ENCODE measurements at places on chromosomes 3 and 15. TPM values are rescaled to one million over a fixed set of nuclear protein-coding genes. Genes with fewer than 3 reads are reported as not detected.

DNA sequence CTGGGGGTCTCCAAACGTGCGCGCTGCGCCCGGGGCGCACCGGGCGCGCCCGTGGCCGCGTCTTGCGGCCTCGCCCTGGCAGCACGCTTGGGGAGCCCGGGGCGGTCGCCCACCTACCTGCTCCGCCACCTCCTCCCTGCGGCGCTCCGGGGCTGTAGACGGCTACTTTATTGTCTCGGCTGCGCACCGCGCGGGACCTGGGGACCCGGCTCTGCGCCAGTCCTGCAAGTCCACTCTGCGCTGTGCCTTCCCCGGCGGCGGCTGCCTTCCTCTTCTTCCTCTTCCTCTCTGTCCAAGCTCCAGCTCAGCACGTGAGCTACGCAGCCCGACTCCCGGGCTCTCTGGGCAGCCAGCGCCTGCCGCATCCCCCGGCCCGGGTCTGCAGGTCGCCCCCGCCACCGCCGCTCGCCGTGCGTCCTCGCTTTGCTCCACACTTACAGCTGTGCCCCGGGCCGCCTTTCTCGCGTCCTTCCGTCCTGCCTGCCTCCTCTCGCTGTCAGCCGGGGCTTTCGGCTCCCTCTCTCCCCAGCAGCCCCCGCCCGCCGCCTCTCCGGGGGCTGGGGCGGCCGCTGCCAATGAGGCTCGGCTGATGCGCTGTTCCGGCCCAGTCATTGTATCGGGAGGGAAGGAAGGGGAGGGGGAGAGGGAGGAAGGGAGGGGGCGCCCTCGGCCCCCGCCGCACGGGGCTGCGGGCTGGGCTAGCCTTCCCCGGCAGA lies 156.4 kb upstream of the FRMD4B start:
- DNase-seq, result peak; percentile 55

GRCh38 chr3:197674741-197675562 lies 61.8 kb downstream of the RUBCN start:
- DNase-seq, result no peak

DNA sequence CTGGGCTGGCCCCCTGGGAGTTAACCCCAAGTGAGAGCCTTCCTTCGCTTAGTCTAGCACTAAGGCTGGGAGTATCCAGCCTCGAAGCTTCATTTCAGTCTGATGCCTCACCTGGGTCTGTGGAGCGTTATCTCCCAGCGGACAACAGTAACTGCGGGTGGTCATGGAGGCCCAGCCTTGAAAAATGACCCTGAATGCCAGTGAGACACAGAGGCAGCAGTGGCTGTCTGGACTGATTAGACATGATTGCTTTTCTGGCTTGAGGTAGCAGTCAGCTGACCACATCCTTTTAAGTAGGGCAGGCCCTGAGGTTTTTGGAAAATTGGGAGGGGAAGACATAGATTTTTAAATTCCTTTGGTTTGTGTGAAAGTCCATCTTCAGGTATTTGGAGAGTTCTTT lies 28.2 kb upstream of the TRIM59 start:
- no peak for DNase-seq

GRCh38 chr15:97998307-97999071 lies 38.0 kb downstream of the ARRDC4 start:
- DNase-seq, result peak; percentile 11

- DNase-seq, result no peak
Observed at GRCh38 chr3:113897373-113897777, 50.4 kb upstream of the ZDHHC23 start.

DNA sequence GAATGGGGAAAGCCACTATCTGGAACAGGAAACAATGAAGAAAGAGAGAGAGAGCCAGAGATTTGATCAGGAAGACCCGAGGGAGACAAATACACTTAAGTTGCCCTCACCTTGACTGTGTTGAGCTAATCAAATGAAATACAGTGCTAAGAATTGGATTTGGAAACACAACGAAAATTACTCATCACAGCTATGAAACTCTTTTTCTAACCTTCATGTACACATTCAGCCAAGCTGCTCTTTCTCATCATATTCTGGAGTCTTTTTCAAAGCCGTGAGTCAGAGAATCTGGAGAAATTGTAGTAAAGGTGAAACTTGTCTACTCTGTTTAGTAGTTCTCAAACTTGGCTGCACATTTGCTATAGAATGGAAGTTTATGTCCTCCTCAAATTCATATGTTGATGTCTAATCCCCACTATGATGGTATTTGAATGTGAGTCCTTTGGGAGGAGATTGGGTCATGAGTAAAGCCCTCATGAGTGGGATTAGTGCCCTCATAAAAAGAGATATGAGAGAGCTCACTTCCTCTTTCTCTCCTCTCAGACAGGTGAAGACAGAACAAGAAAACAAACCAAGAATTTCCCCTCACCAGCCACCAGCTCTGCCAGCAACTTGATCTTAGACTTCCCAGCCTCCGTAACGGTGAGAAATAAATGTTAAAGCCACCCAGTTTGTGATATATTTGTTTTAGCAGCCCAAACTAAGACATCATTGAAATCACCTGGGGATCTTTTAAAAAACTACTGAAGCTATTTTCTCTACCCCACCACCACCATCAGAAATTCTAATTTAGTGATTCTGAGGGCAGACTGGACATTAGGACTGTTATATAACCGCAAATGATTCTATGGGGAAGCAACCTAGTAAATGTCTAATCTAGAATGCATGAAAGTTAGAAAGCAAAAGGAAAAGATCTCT lies 143.6 kb upstream of the GRM7 start:
- no peak for DNase-seq

- no peak for DNase-seq
Observed at GRCh38 chr3:4138786-4139431, 164.3 kb upstream of the SETMAR start.

DNA sequence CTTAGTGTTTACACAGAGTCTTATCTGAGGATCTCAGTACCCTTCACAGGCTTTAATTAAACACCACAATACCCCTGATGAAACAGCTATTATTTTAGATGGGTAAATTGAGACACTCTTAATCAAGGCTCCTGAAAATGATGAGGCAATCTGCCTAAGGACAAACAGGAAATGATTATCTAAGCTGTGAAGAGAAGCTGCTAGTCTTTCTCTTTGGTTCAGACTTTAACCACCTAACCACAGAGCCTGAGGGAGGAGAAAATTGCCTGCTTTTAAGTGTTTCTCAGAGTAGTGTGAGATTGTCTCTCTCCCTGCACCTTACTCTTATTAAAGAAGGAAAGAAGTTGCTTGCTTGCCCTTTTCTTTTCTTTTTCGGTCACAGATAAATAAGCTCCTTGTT lies 364.3 kb upstream of the ADAMTS9 start:
- DNase-seq, result peak; percentile 7

- DNase-seq, result no peak
Observed at GRCh38 chr15:67006083-67007065, 59.0 kb upstream of the SMAD3 start.

DNA sequence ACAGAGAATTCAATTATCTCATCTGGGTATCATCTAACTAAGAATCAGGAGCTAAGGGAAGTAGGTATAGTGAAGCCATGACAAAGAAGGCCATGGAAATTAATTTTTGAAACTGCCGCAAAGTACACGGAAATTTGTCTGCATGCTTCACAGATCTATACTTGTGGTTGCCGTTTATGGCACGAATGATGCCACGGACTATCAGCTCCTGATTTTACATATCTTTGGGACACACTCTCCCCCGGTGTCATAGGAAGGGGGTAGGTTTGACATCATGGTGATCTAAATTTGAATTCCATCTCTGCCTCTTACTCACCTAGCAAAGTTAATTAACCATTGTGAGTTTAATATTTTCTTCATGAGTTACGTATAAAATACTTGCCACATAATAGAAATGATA lies 14.0 kb downstream of the ARPP21 start:
- DNase-seq, result no peak

Gene SUSD5
- 18.2 TPM for total RNA-seq

Gene PLA2G4F
- total RNA-seq, result not detected

Gene RBMS3
- 9.9 TPM for total RNA-seq

DNA sequence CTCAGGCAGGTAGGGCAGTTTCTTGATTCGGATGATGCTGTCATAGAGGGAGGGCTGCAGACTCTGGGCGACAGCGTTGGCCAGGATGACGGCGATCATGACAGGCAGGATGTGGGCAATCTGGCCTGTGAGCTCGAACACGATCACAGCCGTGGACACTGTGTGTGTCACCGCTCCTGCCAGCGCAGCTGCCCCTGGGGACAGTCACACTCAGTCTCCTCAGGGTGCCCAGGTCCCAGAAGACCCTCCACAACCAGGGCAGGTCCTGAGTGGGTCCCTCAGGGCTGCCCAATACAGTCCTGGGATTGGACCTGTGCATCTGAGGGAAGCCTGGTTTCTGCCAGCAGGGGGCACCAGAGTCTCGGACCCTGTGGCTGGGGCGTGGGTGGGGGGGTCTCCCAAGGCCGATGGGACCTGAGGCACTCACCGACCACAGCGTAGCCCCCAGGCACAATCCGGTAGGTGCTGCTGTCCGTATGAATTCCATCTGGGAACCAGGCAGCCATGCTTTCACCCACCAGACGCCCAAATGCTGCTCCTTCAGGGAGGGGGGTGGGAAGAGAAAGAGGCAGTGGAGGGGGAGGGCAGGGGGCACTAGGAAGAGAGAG lies 7.2 kb downstream of the CLCN2 start:
- DNase-seq, result peak; percentile 61

Gene AP2M1
- total RNA-seq, result 907 TPM

Gene SLMAP
- 48.0 TPM for total RNA-seq

DNA sequence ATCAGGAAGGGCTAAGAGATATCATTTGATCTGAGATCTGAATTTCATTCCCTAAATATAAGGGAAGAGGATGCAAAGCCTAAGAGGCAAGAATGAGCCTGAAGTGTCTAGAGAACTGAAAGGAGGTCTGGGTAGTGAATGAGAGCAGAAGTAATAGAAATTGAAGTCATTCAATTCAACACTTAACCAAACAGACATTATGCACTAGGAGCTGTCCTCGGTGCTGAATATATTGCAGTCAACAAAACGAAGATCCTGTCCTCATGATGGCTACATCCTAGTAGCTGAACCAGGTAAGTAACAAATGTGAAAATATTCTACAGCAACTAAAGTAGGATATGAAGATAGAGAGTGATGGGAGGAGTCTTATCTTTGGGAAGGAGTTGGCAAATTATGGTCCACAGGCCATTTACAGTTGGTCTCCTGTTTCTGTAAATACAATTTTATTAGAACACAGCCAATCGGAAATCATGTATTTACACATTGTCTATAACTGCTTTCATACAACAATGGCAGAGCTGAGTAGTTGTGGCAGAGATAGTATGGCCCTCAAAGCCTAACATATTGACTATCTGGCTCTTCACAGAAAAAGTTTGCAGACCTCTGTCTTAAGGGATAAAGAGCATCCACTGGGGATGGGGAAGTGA lies 192.9 kb upstream of the CADPS start:
- peak; percentile 40 for DNase-seq

- no peak for DNase-seq
Observed at GRCh38 chr3:25567388-25567787, 97.3 kb downstream of the TOP2B start.

Gene A4GNT
- not detected for total RNA-seq

Gene DUOX1
- total RNA-seq, result not detected

GRCh38 chr3:190339130-190339529 lies 16.9 kb upstream of the CLDN1 start:
- peak; percentile 88 for DNase-seq

GRCh38 chr15:98400120-98400519 lies 248.2 kb upstream of the IGF1R start:
- DNase-seq, result no peak

Gene SNTN
- not detected for total RNA-seq

DNA sequence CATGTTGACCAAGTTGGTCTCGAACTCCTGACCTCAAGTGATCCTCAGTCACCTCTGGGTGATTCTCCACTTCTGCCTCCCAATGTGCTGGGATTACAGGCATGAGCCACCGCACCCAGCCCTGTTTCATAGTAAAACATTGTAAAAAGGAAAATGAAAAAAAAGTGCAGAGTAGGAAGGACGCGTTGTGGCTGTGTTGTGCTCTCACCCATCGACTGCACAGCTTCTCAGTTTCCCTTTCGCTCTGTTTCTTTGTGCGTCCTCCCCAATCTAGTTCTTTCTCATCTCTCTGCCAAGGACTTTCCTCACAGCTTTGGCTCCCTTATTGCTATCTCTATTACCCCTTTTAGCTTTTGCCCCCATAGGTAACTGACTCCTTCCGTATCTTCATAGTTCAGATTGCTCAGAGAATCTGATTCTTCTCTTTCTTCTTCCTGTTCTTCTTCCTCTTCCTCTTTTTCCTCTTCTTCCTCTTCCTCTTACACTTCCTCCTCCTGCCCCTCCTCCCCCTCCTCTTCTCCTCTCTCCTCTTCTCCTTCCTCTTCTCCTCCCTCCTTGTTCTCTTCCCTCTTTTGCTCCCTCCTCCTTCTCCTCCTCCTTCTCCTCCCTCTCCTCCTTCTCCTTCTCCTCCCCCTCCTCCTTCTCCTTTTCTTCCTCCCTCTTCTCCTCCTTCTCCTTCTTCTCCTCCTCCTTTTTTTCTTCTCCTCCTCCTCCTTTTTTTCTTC lies 81.1 kb upstream of the VGLL4 start:
- DNase-seq, result no peak

GRCh38 chr15:64149893-64150578 lies 1.5 kb upstream of the SNX22 start:
- DNase-seq, result no peak

- DNase-seq, result no peak
Observed at GRCh38 chr3:125398952-125399351, 23.8 kb upstream of the ZNF148 start.

Gene ADPGK
- 67.7 TPM for total RNA-seq

GRCh38 chr3:70053293-70053692 lies 53.8 kb downstream of the SAMMSON start:
- peak; percentile 80 for DNase-seq

DNA sequence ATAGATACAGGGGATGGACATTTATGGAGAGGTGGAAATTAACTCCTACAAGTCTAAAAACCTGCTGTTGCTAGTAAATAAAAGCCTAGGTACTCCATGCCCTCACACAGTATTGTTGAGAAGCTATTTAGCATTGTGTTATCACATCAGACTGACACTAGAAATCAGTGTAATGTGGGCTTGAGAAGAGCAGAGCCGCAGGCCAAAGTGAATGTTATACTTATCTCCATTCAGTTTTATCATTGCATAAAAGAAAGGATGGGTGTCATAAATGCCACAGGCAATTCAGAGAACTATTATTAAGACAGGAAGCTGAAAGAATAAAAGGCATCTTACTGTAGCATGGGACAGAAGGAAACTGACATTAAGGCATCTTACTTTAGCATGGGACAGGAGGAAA lies 13.7 kb upstream of the ISLR start:
- no peak for DNase-seq

Gene TMEM42
- total RNA-seq, result 4.4 TPM

Gene CFAP91
- total RNA-seq, result not detected

GRCh38 chr3:43892061-43892460 lies 201.3 kb downstream of the ABHD5 start:
- no peak for DNase-seq

Data from HT1080 (cell line).